ENCODE measurements at places on chromosomes 2 and 18.

GRCh38 chr18:77433076-77433475 is 183.4 kb downstream of the GALR1 start:
- no peak for DNase-seq

GRCh38 chr2:159897720-159898119 is 99.7 kb upstream of the CD302 start:
- DNase-seq = no peak

DNA sequence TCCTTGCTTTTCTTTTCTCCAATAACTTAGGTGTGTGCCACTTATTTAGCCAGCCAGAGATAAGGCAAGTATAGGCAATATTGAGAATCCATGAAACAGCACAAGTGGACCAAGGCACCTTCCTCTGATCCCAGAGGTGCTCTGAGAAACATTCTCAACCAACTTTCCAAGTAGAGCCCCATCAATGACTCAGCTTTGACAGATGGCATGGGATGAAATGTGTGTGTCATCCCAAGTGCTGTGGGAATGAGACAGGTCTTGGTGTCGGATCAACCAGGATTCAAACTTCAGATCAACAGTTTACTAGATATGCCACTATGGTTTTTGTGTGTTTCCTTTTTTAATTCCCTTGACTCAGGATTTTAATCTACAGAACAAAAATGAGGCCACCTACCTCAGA is 164.0 kb downstream of the GRB14 start:
- DNase-seq = no peak

GRCh38 chr2:49004036-49004626 is 150.2 kb downstream of the FSHR start:
- no peak for DNase-seq

- DNase-seq = no peak
These were observed 171.3 kb downstream of the TWIST2 start for GRCh38 chr2:239019183-239019581.

DNA sequence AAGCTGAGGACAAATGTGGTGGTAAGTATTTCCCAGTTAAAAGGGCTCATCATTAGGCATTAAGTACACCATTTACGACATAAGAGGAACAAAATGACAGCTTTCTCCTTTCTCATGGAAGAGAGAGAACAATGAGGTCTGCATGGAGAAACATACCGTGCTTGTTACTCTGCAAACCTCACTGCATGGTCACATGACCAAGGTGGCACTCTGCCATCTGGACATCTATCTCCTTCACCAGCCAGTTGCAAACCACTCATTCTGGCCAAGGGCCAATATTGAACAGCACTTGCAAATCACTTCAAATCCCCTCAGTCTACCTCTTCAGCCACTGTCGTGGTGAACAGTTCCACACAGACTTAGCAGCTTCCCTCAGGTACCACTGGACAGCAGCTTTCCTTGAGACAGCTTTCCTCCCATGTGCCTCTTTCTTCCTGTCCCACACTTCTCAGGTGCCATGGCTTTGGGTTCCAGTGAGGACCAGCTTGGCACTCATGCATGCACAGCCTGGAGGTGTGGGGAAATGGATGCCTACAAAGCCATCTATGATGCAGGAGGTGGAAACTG is 29.5 kb upstream of the DPP4 start:
- no peak for DNase-seq

- DNase-seq = no peak
These were observed 58.2 kb upstream of the NEUROD1 start for GRCh38 chr2:181738563-181738962.

- DNase-seq = no peak
These were observed 5.3 kb upstream of the ERICH2 start for GRCh38 chr2:170764880-170765261.

GRCh38 chr2:10620481-10620880 is 69.3 kb downstream of the NOL10 start:
- no peak for DNase-seq

Measured in activated T-helper 9 cell treated with anti-CD3 and anti-CD28 coated beads, Interleukin-2, amount 50 U/mL, for 16 hours (primary cell).